ENCODE measurements at places on chromosomes 12 and 14.

GRCh38 chr12:33437598-33437997 is 2.0 kb downstream of the SYT10 start:
- no peak for DNase-seq

DNA sequence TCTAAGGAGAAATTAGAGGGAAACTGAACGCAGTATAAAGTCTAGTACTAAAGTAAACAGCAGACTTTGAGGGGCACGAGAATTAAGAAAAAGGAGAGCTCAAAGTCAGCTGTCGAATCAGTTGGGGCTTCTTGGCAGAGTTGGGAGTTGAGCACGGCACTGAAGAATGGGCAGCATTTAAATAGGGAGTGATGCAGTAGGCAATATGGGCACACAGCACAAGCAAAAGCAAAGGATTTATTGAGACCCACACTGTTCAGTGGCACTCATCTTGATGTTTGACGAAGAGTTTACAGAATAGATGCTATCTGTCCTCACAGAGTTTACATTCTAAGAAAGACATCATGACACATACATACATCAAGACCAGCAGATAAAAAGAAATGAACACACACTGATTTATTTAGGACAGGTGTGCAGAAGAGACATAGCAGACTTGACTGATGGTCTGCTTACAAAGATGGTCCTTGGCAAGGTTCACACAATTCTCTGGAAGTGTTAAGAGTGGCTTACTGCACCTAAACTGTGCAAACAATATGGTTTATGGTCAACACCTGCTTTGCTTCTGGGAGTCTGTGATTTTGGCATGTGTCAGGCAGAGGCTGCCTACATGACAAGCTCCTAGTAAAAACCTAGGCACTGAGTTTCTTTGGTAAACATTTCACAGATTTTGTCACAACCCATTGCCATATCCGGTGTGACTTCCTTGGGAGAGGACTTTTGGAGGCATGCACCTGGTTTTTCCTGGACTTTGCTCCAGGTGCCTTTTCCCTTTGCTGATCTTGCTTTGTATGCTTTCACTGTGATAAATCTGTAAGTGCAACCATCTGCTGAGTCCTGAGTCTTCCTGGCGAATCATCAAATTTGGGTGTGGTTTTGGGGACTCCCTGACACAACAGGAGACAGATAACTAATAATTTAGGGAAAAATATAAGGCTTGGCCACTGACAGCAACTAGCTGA is 26.3 kb downstream of the ALKBH1 start:
- DNase-seq = peak; percentile 34

GRCh38 chr12:53232646-53233461 is 845 bp upstream of the RARG start:
- DNase-seq = peak; percentile 78

GRCh38 chr12:75900781-75901254 is 130.8 kb downstream of the PHLDA1 start:
- no peak for DNase-seq

GRCh38 chr12:8712572-8712971 is 14.8 kb downstream of the RIMKLB start:
- DNase-seq = no peak

GRCh38 chr12:76643438-76643837 is 83.9 kb upstream of the OSBPL8 start:
- DNase-seq = peak; percentile 44

- DNase-seq = peak; percentile 86
Measured at GRCh38 chr12:51592034-51592705, 1.1 kb downstream of the SCN8A start.

DNA sequence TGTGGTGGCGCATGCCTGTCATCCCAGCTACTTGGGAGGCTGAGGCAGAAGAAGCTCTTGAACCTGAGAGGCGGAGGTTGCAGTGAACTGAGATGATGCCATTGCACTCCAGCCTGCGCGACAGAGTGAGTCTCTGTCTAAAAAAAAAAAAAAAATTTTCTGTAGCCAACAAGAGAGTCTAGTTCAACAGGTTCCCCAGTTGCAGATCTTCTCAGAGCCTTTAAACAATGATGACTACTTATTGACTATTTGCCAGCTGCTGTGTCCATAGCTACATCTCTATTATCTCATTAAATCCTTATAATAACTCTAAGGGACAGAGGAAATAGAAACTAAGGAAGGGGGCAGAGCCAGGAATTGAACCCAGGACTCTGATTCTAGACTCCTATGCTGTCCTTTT is 15.2 kb upstream of the MYL2 start:
- no peak for DNase-seq

DNA sequence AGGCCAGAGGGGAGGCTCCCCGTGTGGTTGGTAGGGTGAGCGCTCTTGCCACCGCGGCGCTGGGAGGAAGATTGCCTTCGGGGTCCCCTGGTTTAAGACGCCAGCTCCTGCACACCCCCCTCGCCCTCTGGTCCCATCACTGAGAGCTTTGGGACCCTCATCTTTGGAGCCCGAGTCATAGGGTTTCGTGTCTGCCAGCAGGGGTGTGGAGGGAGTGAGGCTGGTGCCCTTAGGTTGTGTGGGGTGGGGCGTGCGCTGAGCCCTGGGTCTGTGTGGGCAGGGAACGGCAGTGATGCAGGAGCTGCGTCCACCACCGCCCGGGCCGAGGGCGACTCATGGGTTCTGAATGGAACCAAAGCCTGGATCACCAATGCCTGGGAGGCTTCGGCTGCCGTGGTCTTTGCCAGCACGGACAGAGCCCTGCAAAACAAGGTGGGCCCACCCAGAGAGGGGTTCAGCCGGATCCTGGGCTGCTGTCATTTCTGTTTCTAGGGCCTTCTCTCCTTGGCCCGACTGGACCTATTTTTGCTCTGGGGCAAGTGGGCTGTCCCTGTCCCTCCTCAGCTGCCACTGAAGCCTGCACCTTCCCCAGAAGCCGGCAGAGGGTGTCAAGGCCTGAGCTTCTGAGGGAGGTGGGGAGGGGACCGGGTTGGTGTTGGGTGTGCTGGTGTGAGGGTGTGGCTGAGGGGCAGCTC is 12.1 kb downstream of the ACADS start:
- no peak for DNase-seq

- DNase-seq = no peak
Measured at GRCh38 chr12:74891083-74891668, 318.5 kb downstream of the KCNC2 start.

DNA sequence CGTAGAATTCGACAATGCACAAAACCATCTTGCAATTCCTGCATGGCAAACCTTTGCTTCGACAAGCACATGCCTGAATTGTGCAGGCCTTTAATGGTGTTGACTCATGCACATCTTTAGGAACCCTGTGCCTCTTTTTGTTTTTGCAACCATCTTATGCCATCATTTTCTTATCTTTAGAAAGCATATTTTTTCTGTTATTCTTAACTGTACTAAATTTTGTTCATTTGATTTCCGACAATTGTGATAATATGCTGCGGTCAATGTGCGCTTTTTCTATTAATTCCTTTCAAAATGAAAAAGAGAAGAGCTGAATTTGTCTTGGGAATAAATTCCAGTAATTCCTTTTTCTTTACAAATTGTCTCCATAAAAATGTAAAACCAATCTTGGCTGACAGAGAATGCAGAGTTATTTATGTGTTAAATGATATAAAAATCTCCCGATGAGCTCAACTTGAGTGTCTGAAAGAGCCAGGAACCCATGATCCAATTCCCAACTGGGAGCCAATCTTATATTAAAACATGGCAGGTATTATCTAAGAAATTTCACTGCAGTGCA is 20.1 kb upstream of the CDK17 start:
- peak; percentile 26 for DNase-seq

DNA sequence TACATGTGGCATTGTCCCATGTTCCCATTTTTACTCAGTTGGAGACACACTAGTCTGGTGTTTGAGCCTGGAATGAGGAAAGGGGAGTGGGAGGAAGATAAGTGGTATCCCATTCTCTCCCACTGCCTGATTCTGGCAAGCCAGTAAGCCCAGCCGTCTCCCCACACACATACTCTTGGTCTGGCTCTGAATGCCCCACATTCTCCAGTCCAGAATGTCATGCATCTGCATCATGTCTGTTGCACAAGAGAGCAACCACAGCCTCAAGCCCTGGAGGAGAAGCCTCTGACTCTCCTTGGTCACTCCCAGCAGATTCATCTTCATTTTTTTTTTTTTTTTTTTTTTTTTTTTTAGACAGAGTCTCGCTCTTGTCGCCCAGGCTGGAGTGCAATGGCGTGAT is 48.0 kb downstream of the DRAM1 start:
- peak; percentile 98 for DNase-seq

DNA sequence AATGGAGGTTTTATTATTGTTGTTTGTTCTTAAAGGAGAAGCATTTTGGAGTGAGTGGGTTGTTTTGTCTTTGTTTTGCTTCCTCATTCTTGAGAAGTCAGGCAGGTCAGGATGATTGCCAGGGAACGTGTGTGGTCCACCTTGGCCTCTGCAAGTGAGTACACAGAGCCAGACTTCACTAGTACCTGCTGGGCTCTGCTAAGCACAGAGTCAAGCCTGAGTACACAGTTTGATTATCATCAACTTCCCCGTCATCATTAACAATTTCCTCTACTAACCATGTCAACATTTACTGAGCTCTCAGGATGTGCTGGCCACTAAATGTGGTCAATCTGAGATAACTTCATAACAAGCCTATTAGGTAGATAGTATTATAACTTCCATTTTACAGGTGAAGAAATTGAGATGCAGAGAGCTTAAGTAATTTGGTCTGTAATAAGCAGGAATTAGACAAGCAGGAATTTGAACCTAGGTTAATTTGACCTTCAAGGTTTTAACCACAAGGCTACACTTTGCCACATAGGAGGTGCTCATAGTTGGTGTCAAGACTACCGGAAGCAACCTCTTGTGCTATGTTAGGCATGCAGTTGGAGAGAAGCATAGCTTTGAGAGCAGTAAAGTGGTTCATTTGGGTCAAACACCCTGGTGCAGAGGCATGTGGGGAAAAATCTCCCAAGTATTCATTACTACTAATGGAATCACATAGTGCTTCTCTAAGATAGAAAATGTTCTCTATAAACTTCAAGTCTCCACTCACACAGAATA is 178.3 kb downstream of the NUAK1 start:
- DNase-seq = peak; percentile 17

- no peak for DNase-seq
Measured at GRCh38 chr12:56155256-56155845, 2.8 kb upstream of the MYL6 start.

DNA sequence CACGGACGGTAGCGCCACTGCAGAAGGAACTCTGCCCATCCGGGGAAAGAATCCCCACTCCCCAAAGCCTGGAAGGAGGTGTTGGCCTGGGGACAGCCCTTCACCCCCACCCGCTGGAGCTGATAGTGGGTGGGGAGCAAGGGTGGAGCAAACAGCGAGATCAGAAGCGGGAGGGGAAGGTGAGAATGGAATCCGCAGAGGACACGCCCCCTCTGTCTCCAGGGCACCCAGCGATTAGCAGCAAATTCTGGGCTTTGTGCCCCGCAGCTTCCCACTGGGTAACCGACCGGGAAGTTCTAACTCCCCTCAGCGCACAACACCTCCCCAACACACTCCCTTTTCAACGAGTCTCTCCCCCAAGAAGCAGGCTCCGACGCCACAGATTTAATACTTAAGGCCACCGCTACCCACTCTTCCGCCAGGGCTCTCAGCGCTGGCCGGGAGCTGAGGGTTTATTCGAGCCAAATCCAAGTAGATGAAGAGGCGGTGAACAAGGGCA is 1.4 kb downstream of the SLC25A29 start:
- DNase-seq = peak; percentile 59

GRCh38 chr14:23327947-23328744 is 6.9 kb downstream of the PABPN1 start:
- peak; percentile 78 for DNase-seq

GRCh38 chr14:37601865-37602264 is 6.4 kb downstream of the TTC6 start:
- no peak for DNase-seq

DNA sequence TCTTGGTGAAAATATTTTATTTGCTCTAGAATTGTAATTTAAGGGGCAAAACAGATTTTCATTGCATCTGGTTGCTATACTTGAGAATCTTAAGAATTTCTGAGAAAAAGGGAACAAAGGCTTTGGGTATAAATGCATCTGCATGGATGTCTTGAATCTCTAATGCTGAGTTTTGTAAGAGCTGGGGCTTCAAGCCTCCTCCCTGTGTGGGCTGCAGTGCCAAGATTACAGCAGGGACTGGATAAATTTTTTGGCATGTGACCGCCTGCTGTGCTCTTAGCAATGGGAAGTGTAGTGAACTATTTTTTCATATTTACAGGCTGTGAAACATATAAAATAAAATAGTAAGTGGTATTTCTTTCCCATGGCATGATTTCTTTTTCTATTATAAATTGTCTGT is 70.0 kb downstream of the SLC38A6 start:
- peak; percentile 41 for DNase-seq

GRCh38 chr12:116222358-116222757 is 55.1 kb downstream of the MED13L start:
- peak; percentile 74 for DNase-seq

DNA sequence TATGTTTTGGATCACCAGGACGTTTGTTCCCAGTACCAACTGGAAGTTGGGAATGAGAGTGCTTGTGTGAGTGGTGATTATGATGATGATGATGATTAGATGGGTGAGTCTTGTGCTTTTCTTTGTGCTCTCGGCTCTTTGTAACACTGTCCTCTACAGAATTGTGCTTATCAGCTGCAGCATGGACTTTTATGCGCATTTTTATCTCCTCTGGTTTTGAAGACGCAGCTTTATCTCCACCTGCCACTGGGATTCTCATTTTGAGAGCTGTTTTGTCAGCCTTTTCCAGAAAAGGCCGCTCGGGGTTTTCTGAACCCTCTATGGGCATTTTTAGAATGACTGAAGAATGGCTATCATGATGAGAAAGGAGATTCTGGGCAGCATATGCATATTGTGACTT is 11.5 kb upstream of the KANSL2 start:
- DNase-seq = no peak

- no peak for DNase-seq
Measured at GRCh38 chr14:92314182-92314581, 8.8 kb upstream of the SLC24A4 start.

- peak; percentile 89 for DNase-seq
Measured at GRCh38 chr14:96146131-96146771, 58.4 kb upstream of the BDKRB2 start.

DNA sequence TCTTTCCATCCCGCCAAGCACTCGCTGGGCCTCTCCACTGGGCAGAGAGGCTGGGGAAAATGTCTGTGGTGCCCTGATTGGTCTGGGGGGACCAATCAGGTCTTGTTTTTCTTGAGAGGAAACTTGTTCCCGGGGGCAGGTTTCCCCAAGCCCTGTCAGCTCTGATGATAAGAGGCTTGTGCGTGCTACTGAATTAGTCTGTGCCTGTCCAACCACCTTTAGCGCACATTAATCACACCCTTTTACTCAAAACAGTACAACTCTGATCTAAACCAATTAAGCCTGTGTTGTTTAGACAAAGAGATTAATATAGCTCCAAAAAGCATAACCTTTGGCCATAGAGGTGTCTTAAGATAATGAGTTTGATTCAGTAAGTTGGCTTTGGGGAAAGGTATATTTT is 580.4 kb downstream of the VRK1 start:
- DNase-seq = no peak

- DNase-seq = no peak
Measured at GRCh38 chr14:49014476-49014875, 571.7 kb downstream of the RPS29 start.

DNA sequence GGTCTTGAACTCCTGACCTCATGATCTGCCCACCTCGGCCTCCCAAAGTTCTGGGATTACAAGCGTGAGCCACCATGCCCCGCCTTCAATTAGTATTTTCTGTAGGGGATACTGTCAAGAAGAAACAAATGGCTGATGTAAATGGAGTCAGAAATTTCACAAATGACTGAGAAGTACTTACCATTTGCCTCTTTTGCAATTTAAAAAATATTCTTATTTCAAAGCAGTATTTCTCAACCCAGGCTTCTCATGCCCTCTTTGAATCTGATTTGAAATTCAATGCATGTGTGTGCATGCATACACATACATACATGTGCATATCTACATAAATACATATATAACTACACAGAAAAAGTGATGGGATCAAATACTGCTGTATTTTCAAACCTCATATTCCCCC is 4.4 kb downstream of the PSMA6 start:
- peak; percentile 30 for DNase-seq
